ENCODE measurements at places on chromosomes 1 and 21.

GRCh38 chr1:227774051-227774731 is 39.0 kb downstream of the SNAP47 start:
- DNase-seq, result no peak

DNA sequence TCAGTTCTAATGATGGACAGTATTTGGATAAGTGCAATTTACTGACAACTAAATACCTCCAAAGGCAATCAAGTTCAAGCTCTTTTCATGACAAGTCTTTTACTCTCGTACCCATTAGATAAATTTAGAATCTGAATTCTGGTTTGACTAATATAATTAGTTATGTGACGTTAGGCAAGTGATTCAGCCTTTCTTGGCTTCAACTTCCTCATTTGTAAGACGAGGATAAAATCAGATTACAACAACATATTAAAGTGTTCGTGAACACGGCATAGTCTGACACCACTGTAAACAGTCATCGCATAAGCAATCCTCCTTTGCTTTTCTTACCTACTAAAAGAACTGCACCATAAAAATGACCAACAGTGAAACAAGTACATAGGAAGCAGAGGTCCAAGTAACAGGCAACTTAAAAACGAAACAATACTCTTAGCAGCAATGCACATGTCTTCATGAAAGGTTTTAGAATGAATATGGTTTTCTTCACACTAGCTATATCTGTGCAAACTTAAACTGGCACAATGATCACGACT is 25.7 kb downstream of the COA6 start:
- peak; percentile 32 for DNase-seq

DNA sequence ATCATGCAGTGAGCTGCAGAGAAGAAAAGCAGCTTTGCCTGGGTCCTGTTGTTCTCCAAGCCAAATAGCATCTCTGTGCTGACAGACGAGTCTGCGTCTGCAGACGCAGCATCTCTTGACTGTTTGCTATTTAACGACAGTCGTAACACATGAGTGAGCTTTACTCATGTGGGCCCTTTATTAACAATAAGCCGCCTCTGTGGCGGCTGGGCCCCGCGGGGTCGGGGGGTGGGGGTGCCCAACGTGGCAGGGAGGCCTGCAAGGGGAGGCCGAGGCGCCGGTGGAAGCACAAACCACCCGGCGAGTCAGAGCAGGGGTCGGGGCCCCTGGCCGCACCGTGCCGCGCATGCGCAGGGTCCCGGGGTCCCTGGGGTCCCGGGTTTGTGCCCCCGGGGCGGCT is 435.1 kb downstream of the KIF26B start:
- no peak for DNase-seq

DNA sequence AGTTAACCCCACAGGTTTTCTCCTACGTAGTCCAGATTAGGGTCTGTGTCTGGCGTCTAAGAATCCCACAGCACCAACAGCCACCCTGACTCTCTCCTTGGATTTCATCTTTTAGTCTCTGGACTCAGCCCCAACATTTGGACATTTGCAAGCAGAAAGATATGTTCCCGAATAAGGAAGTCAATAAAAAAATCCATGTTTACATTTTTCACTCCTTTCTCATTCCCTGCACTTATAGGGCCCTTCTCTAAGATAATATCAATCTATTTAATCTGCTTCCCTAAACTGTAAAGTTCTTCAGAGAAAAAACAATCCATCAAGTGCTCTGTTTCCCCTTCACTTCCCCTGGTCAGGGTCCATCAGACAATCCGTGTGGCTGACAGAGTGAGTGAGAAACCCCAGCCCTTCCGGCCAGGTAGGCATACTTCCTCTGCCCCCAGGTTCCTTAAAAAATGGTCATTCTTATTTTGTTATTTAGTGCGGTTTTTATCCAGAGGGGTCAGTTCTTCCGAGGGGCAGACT is 105.9 kb upstream of the CDC42BPA start:
- DNase-seq, result no peak

GRCh38 chr1:116110567-116111523 is at the start of gene MAB21L3:
Gene MAB21L3, plus strand, starts transcription at chr1:116111399. Its CDS starts 1,217 bp downstream, at chr1:116112616.
- DNase-seq, result no peak

GRCh38 chr1:193489191-193489590 is 302.8 kb upstream of the B3GALT2 start:
- DNase-seq, result no peak

DNA sequence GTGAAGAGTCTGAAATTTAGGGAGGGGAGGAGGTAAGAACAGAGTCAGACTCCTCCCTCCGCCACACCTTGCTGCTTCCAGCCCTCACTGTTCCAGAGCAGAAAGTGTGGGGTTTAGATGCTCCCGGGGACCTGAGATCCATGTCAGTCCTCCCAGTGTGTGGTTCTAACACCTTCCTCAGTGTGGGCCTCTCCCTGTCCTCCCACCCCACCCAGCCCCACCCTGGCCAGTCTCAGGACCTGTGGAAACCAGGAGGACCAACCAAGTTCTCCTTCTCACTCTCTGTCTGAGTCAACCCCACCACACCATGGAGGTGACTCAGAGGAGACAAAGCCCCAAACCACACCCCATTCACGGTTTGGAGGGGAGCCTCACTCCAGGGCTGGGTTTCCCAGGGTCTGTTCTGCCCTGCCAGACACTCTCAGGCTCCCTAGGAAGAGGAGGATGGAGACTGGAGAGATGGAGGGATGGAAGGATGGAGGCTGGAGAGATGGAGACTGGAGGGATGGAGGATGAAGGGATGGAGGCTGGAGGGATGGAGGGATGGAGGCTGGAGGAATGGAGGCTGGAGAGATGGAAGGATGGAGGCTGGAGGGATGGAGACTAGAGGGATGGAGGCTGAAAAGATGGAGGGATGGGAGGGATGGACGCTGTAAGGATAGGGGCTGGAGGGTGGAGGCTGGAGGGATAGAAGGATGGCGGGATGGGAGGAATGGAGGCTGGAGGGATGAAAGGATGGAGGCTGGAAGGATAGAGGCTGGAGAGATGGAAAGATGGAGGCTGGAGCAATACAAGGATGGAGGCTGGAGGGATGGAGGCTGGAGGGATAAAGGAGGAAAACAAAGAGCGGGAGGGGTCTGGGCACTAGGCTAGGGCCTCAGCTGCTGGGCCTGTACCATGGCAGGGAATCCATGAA is 100.9 kb upstream of the RUNX3 start:
- DNase-seq, result peak; percentile 22

DNA sequence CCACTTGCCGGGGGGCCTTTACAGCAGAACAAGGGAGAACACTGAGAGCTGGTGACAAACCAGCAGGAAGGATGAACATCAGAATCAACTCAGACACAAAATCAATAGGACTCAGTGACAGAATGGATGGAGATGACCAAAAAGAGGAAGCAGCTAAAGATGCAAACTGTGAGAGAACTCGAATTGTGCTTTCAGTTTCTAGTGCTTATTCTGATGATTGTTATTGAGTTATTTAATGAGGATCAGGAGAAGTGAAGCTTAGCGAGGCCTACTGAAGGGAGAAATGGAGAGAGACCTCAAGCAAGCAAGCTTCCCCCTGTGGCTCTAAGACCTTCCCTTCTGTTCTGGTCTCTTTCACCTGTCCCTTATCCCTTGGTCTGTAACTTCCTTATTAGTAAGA is 30.3 kb upstream of the TMEM125 start:
- DNase-seq, result no peak

GRCh38 chr1:10680487-10680886 is 116.0 kb downstream of the CASZ1 start:
- DNase-seq, result no peak

- no peak for DNase-seq
These were observed 51.6 kb upstream of the CNTN2 start for GRCh38 chr1:204991342-204991844.

- DNase-seq, result peak; percentile 2
These were observed 25.2 kb downstream of the KCNC4 start for GRCh38 chr1:110235181-110235833.

- no peak for DNase-seq
These were observed 39.9 kb downstream of the MSH4 start for GRCh38 chr1:75836528-75837100.

- peak; percentile 2 for DNase-seq
These were observed 72.5 kb upstream of the SMYD2 start for GRCh38 chr1:214208460-214208859.

DNA sequence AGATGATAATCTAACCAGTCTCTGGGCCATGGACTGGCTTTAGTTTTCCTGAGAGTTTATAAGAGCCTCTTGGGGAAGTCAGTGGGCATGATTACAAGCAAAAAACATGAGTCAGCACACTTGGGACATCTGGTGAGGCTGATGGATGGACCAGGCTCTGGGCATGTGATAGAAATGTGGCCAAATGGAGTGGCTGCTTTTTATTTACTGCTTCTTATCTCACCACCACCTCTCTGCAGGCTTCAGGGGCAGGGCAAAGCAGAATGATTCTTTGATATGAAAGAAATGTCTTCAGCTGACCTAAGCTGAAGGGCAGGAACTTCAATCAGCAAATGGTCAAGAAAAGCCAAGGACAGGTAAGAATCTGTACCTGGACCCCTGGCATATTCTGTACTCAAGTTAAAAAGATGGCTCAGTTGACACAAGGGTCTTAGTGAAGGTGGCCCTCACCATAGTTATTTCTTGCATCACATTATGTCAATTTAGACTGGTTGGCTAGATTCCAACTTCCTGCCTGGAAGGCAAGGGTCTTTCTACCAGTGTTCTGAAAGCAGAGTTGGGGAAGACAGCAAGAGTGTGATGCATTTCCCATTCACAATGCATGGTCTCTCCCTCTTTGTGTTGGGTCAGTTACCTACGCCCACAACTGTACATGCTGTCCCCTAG is 162.8 kb downstream of the FASLG start:
- peak; percentile 64 for DNase-seq

GRCh38 chr1:114345930-114346479 is 165.0 kb downstream of the TRIM33 start:
- DNase-seq, result peak; percentile 21

GRCh38 chr1:9438431-9439073 is 100.7 kb upstream of the SLC25A33 start:
- peak; percentile 78 for DNase-seq

GRCh38 chr1:212485913-212486618 is 53.3 kb downstream of the NENF start:
- peak; percentile 95 for DNase-seq

- no peak for DNase-seq
These were observed 4.3 kb upstream of the VWA1 start for GRCh38 chr1:1430992-1431844.

- DNase-seq, result no peak
These were observed 107.6 kb upstream of the LYPLAL1 start for GRCh38 chr1:219066098-219066497.

DNA sequence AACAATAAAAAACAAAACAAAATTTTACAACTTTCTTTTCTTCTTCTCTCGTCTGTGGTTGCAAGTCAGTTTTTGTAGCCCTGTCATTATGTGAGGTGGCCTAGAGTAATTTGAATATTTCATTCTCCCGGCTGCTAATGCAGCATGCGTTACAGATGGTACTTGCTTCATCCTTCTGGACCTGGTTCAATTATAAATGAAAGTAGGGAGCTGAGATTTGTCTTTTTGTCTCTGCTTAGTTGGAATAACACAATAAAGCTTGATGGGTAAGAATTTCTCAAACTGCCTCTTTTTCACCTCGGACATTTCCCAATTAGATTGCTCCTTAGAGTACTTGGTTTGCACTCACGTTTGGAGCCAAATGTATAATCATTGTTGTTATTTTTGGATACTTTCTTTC is 201.6 kb downstream of the PBX1 start:
- DNase-seq, result no peak

- DNase-seq, result no peak
These were observed 53.7 kb upstream of the CACYBP start for GRCh38 chr1:174946031-174946430.

DNA sequence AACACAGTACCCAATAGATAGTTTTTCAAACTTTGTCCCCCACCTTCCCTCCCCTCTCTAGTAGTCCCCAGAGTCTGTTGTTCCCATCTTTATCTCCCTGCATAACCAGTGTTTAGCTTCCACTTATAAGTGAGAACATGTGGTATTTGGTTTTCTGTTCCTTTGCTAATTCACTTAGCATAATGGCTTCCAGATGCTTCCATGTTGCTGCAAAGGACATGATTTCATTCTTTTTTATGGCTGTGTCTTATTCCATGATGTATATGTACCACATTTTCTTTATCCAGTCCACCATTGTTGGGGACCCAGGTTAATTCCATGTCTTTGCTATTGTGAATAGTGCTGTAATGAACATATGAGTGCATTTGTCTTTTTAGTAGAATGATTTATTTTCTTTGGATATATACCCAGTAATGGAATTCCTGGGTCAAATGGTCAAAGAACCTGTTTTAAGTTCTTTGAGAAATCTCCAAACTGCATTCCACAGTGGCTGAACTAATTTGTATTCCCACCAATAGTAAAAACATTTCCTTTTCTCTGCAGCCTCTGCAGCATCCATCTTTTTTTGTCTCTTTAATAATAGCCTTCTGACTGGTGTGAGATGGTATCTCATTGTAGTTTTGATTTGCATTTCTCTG is 126.0 kb downstream of the AK5 start:
- DNase-seq, result peak; percentile 70

- no peak for DNase-seq
These were observed 141.2 kb downstream of the SLC44A5 start for GRCh38 chr1:75469586-75470173.

- no peak for DNase-seq
These were observed 198.8 kb downstream of the FCRL5 start for GRCh38 chr1:157353546-157353945.

DNA sequence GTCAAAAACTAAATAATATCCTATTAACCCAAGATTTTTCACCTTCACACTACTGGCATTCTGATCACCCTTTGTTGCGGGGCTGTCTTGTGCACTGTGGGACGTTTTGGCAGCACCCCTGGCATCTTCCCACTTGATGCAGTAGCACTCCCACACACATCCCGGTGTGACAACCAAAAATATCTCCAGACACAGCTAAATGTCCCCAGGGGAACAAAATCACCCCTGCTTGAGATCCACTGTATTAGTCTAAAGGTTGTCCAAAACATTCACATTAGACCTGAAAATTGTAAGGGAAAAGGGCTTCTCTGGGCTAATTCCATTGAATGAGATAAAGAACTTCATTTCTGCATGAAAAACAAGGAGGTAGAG is 37.8 kb downstream of the PLEKHO1 start:
- no peak for DNase-seq

- peak; percentile 40 for DNase-seq
These were observed 229.5 kb upstream of the VAMP3 start for GRCh38 chr1:7541629-7542028.

- DNase-seq, result no peak
These were observed 122.6 kb downstream of the TNNI3K start for GRCh38 chr1:74357756-74358155.

DNA sequence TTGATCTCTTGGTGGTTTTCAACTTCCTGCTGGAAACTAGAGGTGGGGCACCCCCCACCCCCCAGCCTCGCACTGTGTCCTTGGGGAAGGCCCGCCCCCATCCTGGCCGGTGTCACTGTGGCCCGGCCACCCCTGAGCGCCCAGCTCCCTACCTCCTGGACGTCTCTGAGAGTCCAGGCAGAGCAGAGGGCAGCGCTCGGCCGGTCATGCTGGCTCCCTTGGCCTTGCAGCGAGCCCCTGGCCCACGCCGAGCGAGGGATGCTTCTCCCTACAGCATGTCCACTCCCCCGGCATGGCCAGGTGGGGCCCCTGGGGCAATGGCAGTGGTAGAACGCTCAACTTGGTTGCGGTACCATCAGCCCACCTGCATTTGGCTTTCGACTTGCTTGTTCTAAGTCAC is 28.7 kb upstream of the TRAPPC10 start:
- no peak for DNase-seq
